Hepatocyte (in vitro differentiated cells): ENCODE measurements at places on chromosomes 6 and 20.
A peak's percentile ranks its signal among the peaks of the same experiment; 100 is the strongest.

- DNase-seq = no peak
Observed at GRCh38 chr6:39053016-39053624, 4.5 kb downstream of the GLP1R start.

- no peak for DNase-seq
Observed at GRCh38 chr6:2615251-2615650, 135.5 kb downstream of the MYLK4 start.

DNA sequence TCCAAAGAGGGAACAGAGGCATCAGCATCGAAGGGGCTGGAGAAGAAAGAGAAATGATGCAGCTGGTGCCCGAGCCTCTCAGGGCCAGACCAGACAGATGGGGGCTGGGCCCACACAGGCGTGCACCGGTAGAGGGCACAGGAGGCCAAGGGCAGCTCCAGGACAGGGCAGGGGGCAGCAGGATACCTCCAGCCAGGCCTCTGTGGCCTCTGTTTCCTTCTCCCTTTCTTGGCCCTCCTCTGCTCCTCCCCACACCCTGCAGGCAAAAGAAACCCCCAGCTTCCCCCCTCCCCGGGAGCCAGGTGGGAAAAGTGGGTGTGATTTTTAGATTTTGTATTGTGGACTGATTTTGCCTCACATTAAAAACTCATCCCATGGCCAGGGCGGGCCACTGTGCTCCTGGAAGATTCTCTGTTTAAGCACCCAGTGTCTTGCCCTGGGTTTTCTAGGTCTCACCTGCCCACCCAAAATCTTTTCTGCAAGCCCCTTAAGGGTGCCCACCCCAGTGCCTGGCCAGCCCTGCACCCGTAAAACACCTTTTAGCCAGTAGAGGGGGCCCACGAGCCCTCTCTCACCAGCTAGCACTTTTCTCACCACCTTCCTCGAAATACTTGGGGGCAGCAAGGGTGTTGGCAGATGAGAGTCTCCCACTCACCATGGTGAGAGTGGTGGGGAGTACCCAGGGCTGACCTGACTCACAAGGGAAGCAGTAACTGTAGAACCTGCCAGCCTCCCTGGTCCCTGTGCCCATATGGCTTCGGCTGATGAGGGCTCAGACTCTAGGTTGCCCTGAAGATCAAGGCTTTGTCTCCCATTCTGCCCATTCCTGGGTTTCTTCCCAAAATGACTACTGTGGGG is 35.7 kb upstream of the ID1 start:
- DNase-seq = peak; percentile 80

DNA sequence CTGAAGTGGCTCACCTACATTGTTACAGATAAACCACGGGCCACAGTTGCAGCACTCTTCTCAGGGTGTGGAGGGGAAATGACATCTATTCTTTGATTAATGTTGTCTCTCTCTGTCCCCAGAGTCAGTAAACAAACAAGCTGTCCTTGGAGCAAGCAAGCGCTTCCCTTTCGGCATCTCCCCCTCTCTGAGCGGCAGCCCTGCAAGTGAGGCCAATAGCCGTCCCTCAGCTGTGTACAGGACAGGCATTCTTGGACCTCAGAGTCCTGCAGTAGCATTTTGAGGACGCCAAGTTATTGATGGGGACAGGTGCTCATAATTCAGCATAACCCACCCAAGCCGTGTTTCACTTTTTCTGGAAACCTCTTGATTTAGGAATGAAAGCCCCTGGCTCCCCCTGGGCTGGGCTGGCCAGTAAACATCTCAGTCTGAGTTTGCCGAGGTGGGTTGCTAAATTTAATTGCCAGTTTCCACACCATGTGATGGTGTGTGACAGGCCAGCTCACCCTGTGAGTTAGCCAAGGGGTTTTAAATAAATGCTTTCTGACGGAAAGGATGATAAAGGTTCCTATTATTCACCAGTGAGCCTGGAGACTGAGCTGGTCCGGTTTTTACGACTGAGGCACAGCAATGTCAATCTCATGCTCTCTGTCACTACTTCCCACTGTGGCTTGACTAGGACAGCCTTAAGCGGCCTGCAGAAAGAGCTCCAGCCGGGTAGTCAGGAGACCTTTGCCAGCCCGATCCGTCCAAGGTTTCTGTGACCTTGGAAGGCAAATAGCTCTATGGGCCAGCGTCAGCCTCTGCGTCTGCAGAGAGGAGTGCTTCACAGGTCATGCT is 214.8 kb upstream of the RREB1 start:
- no peak for DNase-seq

- DNase-seq = no peak
Observed at GRCh38 chr6:23783901-23784300, 342.1 kb upstream of the NRSN1 start.

GRCh38 chr20:14888134-14888533 is 550.7 kb upstream of the FLRT3 start:
- DNase-seq = no peak

DNA sequence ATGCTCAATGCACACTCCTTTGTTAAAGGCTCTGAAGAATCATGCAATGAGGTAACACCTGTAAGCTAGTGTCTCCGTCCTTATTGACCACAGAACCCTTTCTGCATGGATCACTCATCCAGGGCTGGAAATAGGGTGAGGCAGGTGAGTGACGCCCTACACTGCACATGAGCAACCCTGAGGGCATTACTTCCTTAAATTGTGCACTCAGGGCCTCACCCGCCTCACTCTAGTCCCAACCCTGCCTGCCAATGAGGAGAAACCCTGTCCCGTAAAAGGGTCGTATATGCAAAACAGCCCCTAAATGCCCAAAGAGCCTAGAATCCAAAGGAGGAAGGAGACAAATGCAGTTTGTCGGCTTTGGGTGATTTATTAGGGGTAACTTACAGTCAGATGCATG is 33.6 kb upstream of the NOP56 start:
- no peak for DNase-seq

GRCh38 chr20:48846516-48847492 is 19.0 kb upstream of the PREX1 start:
- no peak for DNase-seq

- no peak for DNase-seq
Observed at GRCh38 chr6:30864325-30864724, 20.0 kb upstream of the DDR1 start.

GRCh38 chr20:33372993-33373441 is 28.3 kb downstream of the CDK5RAP1 start:
- no peak for DNase-seq

DNA sequence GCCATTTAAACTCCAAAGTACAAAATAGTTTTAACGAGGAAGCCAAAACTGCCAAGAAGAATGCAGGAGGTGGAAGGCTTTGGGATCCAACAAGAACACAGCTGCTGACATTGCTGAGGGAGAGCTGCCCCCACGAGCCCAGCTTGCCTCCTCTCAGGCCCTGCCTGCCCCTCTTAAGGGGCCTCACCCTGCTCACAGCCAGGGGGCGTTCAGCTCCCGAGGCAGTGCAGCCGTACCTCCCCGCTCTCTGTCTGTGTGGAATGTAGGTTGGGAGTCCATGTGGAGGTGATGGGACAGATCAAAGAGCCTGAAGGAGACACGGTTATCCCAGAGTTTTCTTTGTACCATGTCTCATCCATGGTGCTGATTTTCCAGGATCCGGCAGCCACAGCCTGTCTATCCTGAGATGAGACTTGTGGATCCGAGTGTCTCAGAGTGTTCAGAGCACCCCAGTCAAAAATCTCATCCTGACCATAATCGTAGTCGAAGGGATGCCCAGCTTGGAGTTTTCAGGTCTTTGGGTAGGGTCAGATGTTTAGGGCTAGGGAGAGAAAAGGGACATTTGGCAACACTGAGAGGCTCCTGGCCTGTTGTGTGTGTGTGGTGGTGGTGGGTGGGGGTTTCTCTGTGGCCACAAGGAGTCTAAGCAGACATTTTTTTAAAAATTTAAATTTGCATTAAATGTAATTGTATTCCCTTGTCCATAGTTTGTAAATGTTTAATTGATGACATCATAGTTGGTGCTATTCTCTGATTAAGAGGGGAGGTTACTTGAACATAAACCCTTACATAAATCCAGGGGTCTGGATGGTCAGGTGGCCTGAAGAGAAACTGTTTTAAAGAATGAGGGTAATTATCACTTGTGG is 111.4 kb upstream of the CLDN20 start:
- no peak for DNase-seq

- DNase-seq = no peak
Observed at GRCh38 chr20:17229256-17229655, 2.4 kb downstream of the PCSK2 start.

DNA sequence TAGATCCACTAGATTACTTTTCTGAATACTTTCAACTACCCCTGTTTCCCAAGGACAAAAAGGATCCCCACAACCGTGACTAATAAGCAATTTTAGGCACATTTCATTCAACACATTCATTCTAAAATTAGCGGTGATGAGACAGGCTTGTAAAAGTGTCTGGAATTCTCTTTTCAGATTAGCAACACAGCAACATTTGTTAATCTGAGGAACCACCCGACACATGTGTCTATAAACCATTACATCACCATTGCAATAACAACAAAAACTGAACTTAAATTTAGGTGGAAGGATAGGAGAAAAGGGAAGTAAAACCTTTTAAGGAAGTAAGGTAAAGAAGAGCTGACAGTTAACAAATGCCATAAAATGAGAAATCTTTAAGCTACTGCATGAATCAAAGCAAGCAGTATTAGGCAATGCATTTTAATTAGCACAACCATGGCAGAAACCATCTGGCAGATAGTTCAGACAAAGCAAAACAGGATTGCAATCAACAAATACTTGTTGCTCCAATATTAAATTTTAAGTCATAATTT is 49.1 kb downstream of the MAP3K7 start:
- DNase-seq = no peak

DNA sequence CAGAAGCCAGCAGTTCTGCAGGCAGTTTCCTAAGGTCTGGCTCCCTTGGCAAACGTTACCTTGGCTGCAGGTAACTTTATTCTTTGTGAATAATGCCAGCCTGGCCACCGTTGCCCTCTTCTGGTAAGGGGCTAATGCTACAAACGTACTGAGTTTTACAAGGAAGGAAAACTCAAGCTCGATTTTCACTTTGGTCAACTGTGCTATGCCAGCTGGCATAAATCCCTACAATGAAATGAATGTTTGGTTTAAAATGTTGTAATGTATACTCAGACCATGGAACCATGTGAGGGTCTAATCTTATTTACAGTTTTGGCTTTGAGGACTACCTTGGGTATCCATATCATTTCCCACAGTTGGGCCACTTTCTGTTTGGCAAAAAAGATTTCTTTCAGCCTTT is 101.4 kb downstream of the SLX4IP start:
- DNase-seq = peak; percentile 64

DNA sequence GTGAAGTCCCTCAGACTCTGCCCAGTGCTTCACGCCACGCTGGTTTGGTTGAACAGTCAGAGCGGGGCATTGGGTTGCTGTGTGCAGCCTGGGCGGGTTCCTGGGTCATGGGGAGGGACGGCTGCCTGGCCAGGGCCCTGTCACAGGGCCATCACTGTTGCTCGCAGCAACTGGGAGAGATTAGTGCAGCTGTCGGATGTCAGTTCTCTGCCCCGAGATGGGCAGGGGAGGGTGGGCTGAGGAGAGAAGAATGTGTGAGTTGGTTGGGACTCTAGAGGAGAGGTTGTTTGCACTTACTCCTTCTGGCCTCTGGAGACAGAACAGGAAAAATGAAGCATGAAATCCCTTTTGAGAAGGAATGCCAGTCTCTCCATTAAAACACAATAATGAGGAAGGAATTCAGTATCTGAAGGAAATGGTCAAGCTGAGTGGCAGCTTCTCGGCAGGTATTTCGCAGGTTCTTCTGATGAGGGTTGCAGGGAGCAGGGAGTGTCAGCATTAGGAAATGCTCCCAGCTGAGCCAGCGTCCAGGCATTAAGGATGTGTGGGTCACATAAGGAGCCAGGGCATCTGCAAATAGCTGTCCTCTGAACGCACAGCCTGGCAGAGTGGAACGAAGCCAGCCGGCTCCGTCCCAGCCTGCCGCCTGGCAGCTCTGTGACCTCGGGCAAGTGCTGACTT is 95.9 kb downstream of the SSR1 start:
- no peak for DNase-seq

GRCh38 chr6:34052071-34052825 is 93.6 kb downstream of the GRM4 start:
- DNase-seq = no peak

DNA sequence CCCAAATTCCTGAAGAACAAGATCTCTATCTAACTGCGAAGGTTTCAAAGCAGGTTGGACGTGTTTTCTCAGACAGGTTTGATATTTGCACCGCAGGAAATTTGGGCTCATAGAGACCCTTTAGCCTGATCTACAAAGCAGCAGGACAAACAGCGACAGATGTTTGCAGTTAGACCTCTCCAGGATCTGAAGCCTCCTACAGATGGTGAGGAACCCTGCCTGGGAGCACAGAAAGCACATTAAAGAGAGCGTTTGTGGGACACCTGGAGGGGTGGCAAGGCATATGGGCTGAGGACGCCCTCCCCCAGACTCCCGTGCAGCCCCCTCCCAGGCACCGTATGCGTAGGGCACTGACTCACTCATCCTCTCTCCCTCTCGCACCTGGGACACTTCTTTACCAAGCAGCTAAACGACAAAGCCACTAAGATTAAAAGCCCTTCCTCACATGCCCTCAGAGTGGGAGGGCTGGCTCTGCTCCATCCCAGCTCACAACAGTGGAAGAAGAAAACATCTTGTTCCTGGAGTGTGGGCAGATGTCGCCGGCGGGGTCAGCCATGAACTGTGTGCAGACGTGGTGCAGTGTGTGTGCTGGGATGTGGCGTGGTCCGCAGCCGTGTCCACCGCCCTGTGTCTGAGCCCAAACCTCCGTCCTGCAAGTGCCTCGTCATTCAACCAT is 249.7 kb upstream of the AFDN start:
- no peak for DNase-seq

- DNase-seq = no peak
Observed at GRCh38 chr6:15358579-15359327, 112.9 kb downstream of the JARID2 start.

- DNase-seq = no peak
Observed at GRCh38 chr6:158963020-158963808, 36.8 kb downstream of the RSPH3 start.

- DNase-seq = no peak
Observed at GRCh38 chr6:131014080-131014776, 48.8 kb downstream of the EPB41L2 start.

DNA sequence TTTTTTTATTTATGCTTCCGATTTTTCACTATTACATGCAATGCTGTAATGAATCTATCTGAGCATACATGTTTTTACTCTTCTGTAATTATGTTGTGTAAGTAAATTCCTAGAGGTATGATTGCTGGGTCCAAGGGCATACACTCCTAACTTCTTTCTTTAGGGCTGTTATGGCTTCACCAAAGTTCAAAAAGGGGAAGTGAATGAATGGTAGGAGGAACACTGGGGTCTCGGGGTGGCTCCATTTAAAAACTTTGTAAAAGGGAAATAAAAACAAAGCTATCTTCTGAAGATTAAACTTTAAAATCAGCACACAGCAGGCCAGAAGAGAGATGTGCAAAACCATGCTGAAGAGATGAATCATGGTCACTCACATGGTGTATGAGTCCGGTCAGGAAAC is 289.1 kb upstream of the SUPT3H start:
- no peak for DNase-seq

GRCh38 chr20:24984961-24985640 is 7.5 kb downstream of the APMAP start:
- DNase-seq = no peak

- DNase-seq = no peak
Observed at GRCh38 chr6:50826803-50827202, 8.1 kb downstream of the TFAP2B start.
